Activated T-helper 1 cell treated with Interleukin-2 at 50 U/mL for 16 hours (primary cell): ENCODE measurements at places on chromosomes 6 and 20.

DNA sequence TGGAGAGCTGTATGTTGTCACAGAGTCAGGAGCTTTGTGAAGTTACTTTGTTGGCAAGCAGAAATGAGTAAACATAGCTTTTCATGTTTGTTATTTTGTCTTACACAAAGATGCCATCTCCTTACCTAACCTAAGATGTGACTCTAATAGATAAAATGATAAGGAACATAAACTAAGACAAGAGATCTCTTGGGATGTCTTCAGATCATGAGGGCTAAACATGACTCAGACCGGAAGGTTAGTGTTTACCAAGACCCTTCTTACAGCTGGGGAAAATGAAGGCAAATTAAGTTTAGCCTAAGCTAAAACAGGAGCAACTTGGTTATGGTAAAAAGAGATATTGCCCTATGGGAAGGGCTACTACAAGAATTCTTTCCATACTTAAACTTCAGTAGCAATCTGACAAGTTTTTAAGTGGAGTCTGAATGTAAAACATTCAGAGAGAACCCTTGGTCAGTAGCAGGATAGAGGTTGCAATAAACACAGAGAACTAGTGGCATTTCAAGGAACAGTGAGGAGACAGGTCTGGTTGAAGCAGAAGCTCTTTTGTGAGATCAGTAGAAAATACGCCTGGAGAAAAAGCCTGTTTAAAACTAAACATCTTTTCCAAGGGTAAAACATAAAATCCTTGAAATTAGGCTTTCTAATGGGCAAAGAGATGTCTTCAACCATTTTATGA is 29.9 kb downstream of the SGK1 start:
- DNase-seq, result no peak

- DNase-seq, result no peak
Measured at GRCh38 chr20:63027221-63027921, 20.6 kb upstream of the BHLHE23 start.

GRCh38 chr6:63094947-63095346 is 116.3 kb upstream of the FKBP1C start:
- no peak for DNase-seq

DNA sequence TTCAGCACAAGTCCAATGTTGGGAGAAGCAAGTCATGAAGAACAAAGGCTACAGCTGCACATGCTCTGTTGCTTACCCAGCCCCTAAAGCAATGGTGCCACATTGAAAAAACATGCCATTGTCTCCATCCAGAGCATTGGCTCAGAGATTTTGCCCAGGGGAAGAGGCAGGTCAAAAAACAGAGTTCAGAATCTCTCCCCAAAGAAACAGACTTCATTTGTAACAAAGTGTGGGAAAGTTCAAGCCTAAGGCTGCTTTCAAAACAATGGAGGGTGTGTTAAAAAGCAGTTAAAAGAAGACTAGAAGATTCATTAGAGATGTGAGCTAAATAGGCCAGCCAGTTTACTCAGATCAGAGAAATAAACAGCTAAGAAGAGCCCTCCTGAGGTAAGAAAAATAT is 63.6 kb downstream of the DZANK1 start:
- DNase-seq, result no peak

- DNase-seq, result no peak
Measured at GRCh38 chr6:157005940-157006339, 228.8 kb downstream of the ARID1B start.

GRCh38 chr20:10916312-10916711 is 242.5 kb upstream of the JAG1 start:
- no peak for DNase-seq

DNA sequence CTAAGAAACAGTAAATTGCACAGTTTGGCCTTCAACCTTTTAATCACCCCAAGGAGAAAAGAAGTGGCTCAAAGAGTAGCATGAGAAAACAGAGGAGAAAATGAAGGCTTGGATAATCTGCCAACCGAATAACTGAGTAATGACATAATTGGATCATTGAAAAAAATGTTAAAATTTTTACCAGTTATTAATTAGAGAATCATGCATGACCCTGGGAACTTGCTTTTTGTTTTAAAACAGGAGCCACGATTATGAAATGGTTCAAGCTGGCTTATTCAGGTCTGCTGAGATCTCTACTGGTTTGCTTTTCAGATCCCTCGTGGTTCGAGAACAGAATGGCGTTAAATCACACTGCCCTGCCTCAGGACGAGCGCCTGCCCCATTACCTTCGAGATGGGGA is at the start of gene OPN5:
OPN5 (plus strand) TSS at position 301 of the 400 bp plus-strand sequence; CDS start at position 336, 35 bp downstream.
- DNase-seq, result no peak

GRCh38 chr20:9940329-9940728 is 94.5 kb upstream of the ANKEF1 start:
- no peak for DNase-seq

DNA sequence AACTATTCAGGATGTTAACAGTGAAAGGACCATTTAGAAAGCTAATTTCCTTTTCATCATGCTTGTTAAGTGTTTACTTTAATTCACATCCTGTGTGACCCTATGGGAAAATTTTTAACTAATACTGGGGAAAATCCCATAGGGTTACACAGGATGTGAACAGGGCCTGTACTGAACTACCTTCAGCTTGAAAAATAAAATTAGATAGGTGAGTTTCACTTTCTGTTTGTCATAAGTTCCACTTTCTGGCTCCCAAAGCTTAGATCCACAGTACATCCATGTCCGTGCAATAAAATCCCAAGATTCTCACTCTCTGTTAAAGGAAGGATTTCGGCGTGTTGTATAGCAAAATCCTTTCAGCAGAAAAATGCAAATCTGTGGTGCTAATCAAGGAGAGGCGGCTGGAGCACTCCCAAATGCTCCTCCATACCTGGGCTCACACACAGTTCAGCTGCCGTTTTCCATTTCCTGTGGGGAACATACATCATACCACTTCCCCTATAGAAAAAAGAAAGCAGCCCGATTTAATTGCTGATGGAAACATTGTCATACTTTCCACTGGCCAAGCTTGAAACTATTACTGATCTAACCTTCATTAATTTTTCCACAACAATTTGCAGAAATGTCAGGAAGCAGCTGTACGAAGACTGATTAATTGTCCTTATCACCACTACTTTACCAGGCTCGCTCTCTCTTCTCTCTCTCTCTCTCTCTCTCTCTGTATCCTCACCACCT is 125.2 kb downstream of the HIVEP2 start:
- no peak for DNase-seq

- DNase-seq, result no peak
Measured at GRCh38 chr6:9554806-9555205, 860.1 kb downstream of the TFAP2A start.

DNA sequence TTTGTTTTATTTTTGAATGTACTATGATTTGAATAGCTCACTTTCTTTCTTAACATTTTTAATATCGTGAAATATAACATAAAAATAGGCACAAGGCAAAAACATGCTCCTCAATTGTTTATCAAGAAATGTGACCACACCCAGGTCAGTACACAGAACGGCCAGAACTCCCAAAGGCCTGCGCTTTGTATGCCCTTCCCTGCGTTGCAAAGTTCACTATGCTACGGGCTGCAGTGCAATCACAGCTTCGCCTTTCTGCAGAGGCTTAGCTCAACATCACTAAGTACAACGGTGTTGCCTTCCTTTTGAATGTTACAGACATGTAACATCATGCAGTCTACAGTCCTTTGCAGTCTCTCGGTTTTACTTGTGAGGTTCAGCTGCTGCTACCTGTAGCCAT is 333.4 kb downstream of the THBS2 start:
- no peak for DNase-seq

DNA sequence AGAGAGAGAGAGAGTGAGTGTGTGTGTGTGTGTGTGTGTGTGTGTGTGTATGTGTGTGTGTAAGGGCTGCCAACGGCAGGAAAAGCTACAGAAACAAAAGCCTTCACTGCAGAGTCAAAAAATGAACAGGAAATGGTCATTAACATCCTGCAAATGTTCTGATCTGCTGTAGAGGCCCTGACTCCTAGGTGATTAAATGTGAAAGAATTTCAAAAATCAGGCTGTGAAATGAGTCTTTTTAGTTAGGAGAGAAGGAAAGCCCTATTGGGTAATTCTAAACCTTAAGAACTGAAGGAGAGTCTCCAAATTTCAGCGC is 166.5 kb upstream of the MYLIP start:
- DNase-seq, result no peak

DNA sequence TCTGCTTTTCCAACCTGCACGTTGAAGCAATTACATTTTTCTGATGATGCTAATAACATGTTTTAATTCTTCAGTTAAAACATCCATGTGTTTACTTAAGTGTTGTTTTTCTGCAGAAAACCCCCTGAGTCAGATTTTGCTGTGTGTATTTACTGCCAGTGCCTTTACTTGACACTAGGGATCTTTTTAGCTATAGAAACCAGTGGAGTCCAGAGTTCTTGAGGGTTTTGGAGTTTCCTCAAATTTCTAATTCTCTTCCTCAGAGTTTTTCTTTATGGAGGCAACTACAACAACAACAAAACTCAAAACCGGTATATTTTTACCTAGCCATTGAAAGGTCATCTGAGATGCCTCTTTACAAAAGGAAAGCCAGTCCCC is 168.4 kb downstream of the JARID2 start:
- DNase-seq, result no peak

DNA sequence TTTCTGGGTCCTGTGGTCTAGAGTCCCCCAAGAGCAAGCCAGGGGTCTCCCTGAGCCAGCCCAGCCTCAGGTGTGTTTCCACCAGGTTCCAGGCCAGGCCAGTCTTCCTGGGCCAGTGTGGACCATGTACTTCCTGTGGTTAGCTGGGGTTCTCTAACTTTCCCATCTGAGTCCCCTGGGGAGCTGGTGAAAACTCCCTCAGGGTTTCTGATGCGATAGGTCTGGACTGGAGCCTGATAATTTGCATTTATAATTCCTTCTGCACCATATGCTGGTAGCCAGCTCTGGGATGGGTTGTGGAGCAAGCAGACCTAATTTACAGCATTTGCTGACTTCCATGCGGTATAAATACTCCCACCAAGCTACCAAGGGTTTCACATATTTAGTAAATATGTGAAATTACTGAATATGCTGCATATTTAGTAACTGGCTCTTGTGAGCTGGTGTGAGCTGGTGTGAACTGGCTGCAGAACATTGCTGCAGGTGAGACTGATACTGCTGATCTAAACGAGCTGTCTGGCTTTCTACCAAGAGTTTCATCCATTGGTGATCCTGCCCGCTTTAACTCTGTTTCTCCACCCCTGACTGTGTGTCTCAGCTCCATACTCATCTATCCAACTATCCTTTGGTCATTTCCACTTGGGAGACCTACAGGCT is 62.6 kb downstream of the RIN2 start:
- no peak for DNase-seq

- no peak for DNase-seq
Measured at GRCh38 chr20:23588434-23589403, 17.0 kb downstream of the CST9 start.

- no peak for DNase-seq
Measured at GRCh38 chr6:346386-347030, 45.0 kb upstream of the IRF4 start.

GRCh38 chr20:7829776-7830175 is 110.5 kb downstream of the HAO1 start:
- no peak for DNase-seq

- no peak for DNase-seq
Measured at GRCh38 chr20:6094063-6094462, 28.8 kb downstream of the FERMT1 start.

GRCh38 chr6:31420546-31420945 is 17.2 kb downstream of the MICA start:
- DNase-seq, result no peak

GRCh38 chr6:167165858-167166471 is 8.2 kb upstream of the GPR31 start:
- no peak for DNase-seq

GRCh38 chr6:39330057-39330456 is 7.6 kb upstream of the KCNK16 start:
- no peak for DNase-seq

DNA sequence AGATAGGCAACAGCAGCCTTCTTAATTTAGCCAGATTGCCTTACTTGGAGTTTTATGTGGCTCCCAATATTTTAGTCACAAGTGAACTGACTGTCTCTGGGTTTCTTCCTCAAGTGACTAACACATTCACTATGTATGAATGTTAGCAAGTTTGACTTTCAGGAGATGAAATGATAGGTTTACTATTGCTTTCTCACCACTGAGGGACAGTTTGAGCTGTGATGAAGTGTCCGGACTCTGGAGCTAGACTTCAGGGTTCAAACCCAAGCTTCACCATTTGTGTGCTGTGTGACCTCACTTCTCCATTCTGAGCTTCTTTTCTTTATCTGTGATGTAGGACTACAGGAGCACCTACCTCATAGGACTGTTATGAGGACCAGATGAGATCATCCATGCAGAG is 8.2 kb downstream of the DHX35 start:
- DNase-seq, result no peak

GRCh38 chr6:168132531-168133167 is 53.6 kb upstream of the FRMD1 start:
- DNase-seq, result no peak

GRCh38 chr6:66429210-66429609 is 722.2 kb upstream of the EYS start:
- DNase-seq, result no peak

DNA sequence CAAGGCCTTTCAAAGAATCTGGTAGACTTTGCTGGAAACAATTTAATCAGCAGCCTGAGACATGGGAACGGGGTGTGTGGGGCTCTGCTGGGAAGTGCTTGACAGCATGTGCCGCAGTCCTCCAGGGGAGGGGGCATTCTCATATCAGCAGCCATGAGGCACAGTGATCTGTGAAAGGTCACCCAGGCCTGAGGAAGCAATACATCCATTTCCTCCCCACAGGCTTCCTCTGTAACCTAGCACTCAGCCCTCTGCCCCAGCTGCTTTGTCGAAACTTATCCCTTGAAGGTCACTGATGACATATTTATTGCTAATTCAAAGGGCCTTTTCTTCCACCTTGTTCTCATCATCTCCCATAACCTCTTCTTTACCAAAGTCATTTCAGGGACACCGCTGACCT is 103.3 kb downstream of the TNFAIP3 start:
- DNase-seq, result no peak

DNA sequence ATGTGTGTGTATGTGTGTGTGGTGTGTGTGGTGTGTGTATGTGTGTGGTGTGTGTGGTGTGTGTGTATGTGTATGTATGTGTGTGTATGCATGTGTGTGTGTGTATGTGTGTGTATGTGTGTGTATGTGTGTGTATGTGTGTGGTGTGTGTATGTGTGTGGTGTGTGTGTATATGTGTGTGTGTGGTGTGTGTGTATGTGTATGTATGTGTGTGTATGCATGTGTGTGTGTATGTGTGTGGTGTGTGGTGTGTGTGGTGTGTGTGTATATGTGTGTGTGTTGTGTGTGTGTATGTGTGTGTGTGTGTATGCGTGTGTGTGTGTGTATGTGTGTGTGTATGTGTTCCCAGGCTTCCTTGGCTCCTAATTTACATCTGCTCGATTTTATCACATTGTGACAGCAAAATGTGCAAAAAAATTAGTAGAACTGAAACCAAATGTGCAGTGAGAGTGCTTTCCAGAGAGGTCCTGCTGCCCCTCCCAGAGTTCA is 234.5 kb downstream of the BMP7 start:
- DNase-seq, result no peak

- DNase-seq, result no peak
Measured at GRCh38 chr20:3315136-3315535, 76.1 kb upstream of the SLC4A11 start.

- DNase-seq, result no peak
Measured at GRCh38 chr6:18405477-18406293, 18.5 kb downstream of the RNF144B start.
